ENCODE measurements at places on chromosomes 1 and 21.

DNA sequence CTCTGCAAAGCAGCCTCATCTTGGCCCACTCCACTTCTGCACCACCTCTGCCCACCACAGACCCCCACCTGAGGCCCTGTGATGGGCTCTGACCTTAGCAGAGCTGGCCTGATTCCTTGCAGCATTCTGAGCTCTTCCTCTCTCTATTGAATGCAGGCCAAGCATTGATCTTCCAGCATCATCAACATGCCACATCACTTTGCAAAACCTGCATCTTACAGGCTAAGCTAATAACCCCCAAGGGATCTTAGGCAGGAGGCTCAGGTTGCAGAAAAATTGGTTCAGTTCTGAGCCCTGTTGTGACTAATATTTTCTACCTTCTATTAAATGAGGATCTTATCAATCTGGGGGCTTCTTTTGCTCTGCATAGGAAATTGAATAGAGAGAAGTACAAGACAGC lies 78.7 kb downstream of the ATP1A1 start:
- DNase-seq, result no peak

DNA sequence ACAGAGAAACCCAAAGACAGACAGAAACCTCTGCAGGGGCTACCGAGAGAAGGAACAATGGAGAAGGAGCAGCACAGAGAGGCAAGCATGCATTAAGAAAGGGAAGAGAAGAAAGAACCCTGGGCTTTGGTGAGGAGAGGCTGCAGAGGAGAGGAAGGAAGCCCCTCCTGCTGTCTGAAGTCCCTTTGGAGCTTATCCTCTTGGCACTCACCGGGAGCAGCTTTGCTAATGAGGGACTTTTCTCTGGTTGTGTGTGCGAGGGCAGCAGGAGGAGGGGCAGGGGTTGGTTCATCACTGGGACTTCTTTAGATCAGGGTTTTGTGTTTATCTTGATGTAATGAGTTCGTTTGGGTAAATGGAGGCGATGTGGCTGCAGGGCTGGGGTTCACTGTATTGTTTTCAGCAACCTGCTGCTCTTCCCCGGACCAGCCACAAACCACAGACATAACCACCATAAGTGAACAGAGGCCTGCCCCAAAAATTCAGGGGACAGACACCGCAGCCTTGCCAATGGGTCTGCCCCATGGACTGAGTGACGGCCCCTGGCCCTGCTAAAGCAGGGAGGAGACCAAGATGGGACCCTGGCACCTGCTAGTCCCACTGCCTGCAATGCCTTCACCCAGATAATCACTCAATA lies 100.6 kb downstream of the KCND3 start:
- no peak for DNase-seq

- no peak for DNase-seq
Observed at GRCh38 chr1:110425612-110426152, 18.2 kb upstream of the LAMTOR5 start.

- DNase-seq, result no peak
Observed at GRCh38 chr1:109290998-109291397, 8.1 kb upstream of the PSRC1 start.

GRCh38 chr1:1915911-1916840 lies 1.1 kb downstream of the CALML6 start:
- DNase-seq, result no peak

DNA sequence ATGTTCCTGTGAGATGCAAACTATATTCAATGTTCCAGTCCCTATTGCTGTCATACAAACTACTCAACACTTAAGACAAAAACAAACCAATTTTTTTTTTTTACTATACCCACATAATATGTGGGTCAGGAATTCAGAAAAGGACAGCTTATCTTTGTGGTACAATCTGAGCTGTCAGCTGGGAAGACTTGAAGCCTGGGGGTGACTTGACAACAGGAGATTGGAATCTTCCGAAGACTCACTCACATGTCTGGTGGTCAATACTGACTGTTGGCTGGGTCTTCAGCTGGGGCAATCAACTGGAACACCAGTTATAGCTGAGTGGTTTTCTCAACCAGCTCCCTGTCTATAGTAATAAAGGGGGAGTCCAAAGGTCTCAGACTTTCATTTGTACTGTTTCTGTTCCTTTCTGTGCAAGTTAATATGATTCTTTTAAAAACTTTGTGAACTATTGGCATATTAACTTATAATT lies 81.7 kb upstream of the ATP1B1 start:
- no peak for DNase-seq

GRCh38 chr1:105686874-105687690 lies 1369.4 kb upstream of the PRMT6 start:
- no peak for DNase-seq

DNA sequence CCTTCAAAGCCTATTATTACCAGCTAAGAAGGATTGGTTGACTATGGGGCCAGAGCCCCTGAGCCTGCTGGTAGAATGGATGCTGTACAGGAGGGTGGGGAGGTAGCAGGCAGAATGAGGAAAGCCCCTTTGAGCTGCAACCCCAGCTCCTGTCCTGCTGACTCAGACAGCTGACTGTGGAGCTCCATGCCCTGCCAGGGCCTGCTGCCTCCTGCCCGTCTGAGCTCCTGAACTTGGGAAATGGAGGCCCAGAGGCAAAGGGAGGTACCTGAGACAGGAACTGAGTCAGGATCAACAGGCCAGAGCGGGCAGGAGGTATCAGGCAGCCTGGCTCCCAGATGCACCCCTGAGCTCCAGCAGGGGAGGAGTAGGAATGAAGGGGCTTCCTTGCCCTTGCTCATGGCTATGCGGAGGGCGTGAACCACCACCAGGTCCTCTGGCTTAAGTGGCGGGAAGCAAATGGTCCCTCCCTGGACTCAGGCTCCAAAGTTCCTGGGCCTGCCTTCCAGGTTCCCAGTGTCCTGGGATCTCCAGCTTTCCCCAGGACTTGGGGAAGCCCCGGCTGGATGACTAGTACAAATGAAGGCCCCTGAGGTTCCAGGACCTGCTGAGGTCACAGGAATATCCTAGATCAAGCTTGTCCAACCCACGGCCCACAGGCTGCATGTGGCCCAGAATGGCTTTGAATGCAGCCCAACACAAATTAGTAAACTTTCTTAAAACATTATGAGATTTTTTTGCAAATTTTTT lies 3.9 kb upstream of the SFN start:
- no peak for DNase-seq

GRCh38 chr1:58307431-58307830 lies 239.1 kb downstream of the OMA1 start:
- DNase-seq, result no peak

DNA sequence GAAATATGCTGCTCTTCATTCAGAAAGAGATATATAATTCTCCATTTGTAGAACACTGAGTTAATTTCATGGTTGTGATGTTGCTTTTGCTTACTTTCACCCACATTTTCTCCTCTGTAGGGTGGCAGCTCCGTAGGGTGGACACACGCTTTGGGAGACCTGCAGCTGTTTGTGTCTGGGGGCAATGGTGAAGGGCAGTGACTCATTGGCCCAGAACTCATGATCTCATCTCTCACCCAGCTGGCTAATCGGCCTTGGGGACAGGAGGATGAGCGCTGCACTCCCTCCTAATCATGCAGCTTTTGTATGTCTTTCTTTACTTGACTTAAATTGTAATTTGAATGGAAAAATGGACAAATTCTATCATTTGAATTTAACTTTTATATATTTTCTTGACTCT lies 9.6 kb downstream of the DISC1 start:
- peak; percentile 66 for DNase-seq

DNA sequence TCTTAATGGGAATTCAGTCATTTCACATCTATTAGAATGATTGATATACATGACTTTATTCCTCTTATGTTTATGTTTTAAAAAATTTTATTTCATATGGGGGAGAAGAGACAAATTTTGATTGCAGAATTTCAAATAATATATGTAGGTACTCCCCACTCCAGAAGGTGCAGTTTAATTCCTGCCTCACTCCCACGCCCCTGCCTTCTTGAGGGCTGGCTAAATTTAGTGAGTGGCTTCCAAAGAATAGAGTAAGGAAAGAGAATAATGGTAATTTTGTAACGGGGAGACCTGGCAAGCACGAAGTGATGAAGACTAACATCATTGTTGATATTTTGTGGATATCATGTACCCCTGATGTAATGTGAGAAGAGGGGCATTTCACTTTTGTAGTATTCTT lies 94.7 kb upstream of the FAM78B start:
- no peak for DNase-seq

- no peak for DNase-seq
Observed at GRCh38 chr1:37732111-37732780, 32.7 kb downstream of the EPHA10 start.

DNA sequence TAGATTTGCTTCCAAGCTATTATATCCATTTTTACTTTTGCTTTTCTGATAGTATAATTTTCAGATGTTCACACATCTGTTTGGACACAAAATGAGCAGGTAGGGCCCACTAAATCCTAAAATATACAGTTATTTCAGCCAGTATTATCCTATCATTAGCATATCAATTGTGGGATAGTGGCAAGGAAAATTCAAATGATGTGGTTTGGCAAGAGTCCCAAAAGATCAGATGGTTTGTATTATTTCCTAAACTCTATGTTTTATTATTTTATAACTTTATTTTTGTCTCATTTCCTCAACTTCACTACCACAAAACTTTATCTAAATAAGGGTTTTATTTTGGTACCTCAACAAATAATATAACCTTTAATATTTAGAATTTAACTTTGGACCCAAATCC lies 1659.6 kb downstream of the NCAM2 start:
- DNase-seq, result no peak

- no peak for DNase-seq
Observed at GRCh38 chr1:152960452-152961044, 9.9 kb upstream of the SPRR4 start.

- DNase-seq, result no peak
Observed at GRCh38 chr1:228408869-228409805, 2.5 kb upstream of the TRIM11 start.

DNA sequence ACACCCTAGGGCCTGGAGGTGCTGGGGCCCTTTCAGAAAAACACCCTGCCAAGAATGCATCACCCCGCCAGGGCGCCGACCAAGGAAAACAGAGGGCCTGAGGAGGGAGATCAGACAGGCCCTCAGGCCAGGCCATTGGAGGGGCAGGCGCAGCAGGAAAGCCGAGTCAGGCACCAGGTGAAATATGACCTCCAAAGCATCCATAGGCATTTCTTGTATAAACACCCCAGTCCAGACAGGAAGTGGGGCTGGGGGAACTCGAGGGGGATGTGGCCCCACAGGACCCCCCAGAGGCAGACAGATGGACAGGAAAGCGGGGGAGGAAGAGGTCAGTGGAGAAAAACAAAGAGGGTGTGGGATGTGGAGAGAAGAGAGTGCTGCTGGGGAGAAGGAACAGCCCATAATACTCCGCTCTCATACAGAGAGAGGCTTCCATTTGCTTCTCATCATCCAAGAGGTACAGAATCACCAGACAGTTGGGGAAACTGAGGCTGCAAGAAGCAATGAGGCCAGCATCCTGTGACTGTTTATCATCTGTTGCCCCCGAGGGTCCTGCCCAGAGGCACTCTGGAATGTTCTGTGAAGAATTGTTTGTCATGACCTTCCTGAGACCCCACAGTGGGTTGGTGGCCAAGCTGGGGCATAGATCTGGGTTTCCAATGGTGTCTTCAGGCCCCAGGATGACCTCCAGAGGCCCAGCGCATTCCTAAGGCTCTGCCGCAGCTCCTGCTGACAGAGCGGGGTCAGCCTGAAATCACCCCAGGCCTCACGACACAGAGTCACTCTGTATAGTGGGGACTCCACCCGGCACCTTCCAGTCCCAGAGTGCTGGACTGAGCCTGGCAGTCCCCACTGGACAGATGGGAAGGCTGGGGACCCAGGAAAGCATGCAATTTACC lies 18.0 kb downstream of the TRIM62 start:
- no peak for DNase-seq

GRCh38 chr21:40938611-40939010 lies 91.7 kb upstream of the DSCAM start:
- no peak for DNase-seq

DNA sequence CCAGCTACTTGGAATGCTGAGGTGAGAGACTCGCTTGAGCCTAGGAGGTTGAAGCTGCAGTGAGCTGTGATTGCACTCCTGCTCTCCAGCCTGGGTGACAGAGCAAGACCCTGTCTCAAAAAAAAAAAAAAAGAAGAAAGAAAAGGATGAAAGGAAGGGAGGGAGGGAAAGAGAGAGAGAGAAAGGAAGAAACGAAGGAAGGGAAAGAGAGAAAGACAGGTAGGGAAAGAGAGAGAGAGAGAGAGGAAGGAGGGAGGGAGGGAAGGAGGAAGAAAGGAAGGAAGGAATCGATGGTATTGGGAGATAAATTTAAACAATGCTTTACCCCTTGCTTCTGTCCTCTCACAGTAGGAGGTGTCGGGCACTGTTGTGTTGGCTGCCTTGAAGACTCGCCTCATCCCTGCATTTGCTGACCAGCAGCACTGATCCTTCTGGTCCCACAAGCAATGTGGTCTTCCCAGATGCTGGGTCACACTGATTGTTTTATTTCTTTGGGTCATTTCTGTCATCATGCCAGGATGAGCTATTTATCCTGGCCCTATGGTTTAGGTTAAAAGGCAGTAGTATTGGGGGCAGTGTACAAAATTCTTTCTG lies 30.9 kb downstream of the GPR137B start:
- DNase-seq, result no peak

GRCh38 chr21:38987633-38988508 lies 182.1 kb downstream of the ETS2 start:
- no peak for DNase-seq

DNA sequence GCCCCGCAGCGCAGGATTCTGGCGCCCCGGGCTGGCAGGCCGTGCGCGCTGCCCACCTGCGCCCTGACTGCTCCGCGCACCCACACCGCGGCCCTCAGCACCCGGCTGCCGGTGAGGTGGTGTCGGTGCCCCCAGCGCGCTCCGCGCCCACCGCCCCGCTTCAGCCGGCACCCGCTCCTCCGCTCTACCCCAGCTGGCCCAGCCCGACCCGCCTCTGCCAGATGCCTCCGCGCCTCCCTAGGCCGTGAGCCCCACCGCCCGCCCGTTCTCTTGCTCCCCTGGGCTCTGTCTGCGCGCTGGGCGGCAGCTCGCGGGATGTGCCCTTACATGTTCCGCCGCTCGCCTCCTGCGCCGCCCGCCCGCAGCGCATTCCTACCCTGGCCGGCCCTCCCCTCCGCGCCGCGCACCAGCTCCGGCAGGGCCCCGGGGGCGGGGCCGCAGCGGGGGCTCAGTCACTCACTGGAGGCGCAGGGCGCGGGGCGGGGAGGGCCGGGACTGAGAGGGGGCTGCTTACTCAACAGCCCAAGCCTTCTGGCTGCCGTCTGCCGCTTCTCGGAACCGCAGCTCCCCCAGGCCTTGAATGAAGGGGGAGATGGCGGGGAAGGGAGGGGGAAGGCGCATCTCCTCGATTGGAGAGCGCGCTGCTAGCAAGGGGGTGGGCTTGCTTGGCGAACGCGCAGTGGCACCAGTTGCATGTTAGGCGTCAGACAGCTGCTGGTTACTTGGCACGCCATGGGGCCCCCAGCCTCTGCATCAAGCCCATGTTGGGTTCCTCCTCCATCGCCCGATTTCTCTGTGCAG lies at the start of gene PHLDA3:
Gene PHLDA3, minus strand, starts transcription at position 345 of the 801 bp plus-strand sequence. CDS start 402 bp downstream, outside the sequence.
- peak; percentile 84 for DNase-seq

- DNase-seq, result no peak
Observed at GRCh38 chr1:156848461-156849150, 10.3 kb downstream of the INSRR start.
